Glomerular endothelial cell (primary cell): ENCODE measurements at places on chromosomes 6 and 20. TPM values are rescaled to one million over a fixed set of nuclear protein-coding genes. Genes with fewer than 3 reads are reported as not detected.

DNA sequence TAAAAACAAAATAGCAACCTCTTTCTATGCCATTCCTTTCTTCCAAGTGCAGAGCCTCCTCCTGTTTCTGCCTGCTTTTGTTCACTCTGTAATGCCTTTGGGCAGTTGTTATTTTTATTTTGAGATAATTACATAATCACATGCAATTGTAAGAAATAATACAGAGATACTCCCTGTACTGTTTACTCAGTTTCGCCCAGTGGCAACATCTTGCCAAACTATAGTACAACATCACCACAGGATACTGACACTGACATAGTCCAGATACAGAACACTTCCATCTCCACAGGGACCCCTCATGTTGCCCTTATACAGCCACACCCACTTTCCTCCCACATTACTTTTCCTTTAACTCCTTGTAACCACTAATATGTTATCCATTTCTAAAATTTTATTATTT lies 59.7 kb downstream of the BANF2 start:
- no peak for DNase-seq

- DNase-seq, result no peak
Measured at GRCh38 chr6:170151804-170152123, 139.1 kb downstream of the DLL1 start.

DNA sequence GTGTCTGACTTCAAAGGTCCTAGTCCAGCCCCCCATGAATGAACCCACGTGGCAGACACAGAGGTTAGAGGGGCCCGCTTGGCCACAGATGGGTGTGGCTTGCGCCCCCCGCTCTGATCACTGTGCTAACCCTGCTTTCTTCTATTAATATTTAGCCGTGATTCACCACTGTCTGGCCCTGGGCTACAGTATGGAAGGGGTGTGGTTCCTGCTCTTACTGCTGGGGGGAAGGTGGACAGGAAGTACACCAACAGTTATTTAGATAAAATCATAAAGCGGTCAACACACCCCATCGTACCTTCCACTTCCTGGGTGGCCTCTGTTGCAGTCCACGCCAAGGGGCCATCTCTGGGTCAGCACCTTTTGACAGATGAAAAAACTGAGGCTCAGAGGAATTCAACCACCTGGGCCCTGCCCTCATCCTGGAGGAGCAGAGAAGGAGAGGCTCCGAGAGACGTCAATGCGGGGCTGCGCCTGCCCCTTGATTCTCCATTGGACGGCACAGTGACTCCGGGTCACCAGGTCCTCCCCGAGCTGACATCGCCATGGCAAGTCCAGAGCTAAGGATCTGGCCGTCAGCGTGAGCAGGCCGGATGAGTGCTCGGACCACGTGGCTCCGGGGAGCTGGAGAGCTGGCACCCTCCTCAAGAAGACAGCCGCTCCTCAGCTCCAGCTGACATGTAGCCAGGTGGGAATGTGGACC lies 206.3 kb downstream of the PREX1 start:
- no peak for DNase-seq

GRCh38 chr6:135419162-135419561 lies 78.4 kb downstream of the AHI1 start:
- DNase-seq, result no peak

DNA sequence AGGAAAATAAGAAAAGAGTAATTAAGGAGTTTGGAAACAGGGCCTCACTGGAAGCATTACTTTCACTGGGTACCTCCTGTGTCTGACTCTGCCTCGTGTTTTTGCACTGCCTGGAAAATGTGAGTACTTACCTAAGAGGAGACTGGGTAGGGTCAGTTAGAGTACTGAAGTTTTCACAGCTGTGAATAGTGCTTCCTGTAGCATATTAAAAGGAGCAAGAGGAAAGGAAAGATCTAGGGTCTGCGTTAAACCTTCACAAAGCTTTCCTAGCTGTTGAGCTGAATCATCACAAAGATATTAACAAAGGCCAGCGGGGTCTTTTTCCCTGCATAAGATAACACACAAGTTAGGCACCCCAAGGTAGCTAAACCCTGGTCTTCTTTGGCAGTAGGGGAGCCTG lies 82.3 kb downstream of the MLIP start:
- DNase-seq, result peak; percentile 47

GRCh38 chr6:44078827-44079671 lies 48.2 kb downstream of the MRPL14 start:
- DNase-seq, result no peak

- DNase-seq, result no peak
Measured at GRCh38 chr6:29726571-29727194, 3.4 kb downstream of the HLA-F start.

DNA sequence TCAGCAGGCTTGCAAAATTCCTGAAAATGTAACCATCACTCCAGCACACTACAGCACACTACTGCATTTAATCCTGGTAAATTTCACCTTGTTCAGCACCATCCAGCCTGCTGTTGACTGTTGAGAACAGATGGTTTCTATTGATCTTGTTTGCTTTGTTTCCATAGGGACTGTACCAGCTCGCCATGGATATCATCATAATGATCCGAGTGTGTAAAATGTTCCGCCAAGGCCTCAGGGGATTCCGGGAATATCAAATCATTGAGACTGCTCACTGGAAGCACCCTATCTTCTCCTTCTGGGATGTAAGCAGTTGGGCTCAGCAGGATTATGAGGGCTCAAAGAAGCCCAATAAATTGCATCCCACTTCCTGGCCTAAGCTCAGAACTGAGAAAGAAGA lies 4.1 kb downstream of the CNBD2 start:
- DNase-seq, result no peak

- DNase-seq, result no peak
Measured at GRCh38 chr20:48031122-48031521, 245.8 kb upstream of the SULF2 start.

DNA sequence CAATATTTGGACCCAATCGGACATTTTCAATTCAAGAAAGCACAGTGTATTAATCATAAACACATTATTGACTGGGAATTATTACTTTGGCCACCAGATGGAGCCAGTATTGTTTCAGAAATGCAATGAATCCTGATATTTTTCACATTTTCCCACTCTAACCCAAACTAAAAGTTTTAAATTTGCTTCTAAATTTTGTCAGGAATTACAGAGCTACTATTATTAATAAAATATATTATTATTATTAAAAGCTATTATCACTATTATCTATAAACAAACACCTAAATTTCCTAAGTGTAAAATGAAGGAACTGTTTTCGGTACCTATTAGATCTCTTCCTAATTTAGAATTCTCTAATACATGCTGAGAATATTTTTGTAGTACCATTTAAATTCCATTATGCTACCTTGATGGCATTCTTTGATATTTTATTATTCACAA lies 245.3 kb downstream of the OGFRL1 start:
- DNase-seq, result no peak

DNA sequence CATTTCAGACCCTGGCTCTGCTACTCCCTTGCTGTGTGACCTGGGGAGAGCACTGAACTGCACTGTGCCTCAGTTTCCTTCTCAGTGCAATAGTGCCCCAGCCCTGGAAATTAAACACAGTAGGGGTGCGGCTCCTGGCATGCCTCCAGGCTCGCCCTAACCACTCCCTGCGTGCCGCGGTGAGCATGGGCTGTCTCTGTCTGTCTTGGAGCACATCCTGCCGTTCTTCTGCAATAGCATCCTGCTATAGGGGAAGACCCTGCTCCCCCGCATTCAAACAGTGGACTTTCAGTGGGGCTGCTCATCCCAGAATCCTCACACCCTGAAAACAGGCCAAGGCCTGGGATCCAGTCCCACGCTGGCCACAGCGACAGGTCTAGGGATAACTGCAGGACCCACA lies 129.5 kb downstream of the FOXC1 start:
- DNase-seq, result no peak

- no peak for DNase-seq
Measured at GRCh38 chr20:36391456-36391855, 85.3 kb downstream of the DLGAP4 start.

Gene WFDC13
- total RNA-seq, result not detected in 2 replicates

Gene ERVFRD-1
- total RNA-seq, result 2.5 TPM in 2 replicates
